Heart left ventricle (tissue), 16 donors: ENCODE measurements at places on chromosomes 13 and 19. TPM values are rescaled to one million over a fixed set of nuclear protein-coding genes. Genes with fewer than 3 reads are reported as not detected.
A peak's percentile ranks its signal among the peaks of the same experiment; 100 is the strongest.

DNA sequence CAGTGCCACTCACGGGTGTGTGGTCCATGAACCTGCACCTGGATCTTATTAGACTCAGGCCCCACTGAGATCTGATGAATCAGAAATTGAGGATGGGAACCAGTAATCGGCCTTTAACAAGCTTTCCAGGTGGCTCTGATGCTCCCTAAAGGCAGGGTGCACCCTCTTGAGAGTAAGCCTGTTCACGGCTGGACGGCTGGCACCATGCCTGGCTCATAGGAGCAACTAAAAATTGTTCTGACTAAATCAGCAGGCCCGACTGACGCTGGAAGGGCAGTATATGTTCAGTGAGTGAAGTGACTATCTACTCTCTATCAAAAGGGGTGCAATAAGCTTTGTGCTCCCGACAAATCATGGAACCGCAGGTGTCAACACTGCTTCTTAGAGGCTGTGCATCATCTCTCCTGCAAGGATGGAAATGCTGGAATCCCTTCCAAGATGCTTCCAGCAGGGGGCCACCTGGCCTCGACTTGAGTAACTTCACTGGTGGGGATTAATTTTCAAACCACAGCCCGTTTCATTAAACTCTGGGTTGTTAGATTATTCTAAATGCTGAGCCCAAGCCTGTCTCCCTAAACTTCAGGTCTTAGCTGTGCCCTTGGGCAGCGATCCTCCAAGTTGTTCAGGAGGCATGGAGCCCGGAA lies 28.4 kb downstream of the TMTC4 start:
- DNase-seq: no peak

- DNase-seq: peak; percentile 67
Observed at GRCh38 chr19:48933382-48933932, at the start of gene DHDH. DHDH (plus strand) TSS chr19:48933699; CDS start chr19:48933722, 23 bp downstream.

DNA sequence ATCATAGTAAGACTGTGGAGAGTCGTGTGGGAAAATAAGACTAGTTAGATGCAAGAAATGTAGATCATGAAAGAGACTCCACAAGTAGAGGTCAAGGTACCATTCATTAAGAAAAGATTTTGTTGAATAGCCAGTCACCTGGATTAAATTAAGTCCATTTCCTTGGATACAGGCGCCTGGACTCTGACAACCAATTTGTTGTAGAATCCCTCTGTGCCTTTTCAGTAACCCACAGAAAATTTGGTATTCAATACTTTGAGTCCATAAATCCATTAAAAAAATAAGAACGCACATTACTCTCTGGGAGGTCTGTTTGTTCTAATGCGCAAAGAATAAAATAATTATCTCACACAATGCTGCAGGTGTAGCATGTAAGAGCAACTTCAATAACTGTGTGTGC lies 469.4 kb downstream of the KLF12 start:
- no peak for DNase-seq

DNA sequence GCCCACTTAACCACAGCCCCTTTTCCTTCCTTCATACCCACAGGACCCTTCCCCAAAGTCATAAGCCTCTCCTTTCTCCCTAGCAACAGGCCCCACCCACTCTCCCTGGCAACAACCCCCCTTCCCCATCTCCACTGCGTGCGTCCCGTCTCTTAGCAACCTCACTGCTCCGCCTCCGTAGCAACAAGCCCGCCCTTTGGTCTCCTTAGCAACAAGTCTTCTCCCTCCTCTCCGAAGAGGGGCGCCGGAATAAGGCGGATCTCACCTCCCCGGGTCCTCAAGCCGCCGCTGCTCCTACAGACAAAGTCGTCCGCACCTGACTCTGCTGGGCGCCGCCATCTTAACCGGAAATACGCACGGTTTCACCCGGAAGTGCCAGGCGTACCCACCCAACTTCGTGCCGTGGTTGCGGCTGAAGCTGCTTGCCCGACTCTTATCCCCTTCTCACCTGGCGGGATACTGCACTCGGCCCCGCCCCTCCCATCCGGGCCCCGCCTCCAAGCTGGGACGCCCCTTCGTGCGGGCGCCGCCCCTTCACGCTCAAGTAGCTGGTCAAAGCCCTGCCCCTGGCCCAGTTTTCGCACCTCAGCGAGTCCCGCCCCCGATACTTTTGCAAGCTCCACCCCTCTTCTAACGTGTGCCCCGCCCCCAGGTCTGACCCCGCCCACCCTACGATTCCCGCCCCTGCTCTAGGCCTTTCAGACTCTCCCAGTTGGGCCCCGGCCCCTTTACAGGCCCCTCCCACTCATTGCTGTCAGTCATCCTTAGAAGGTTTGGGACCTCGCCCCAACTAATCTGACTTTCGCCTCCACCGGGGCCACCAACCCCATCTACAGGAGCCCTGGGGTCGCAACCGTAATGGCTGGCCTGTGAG lies at the start of gene HSPBP1:
TSS of gene HSPBP1 (minus strand) at position 341 of the 874 bp plus-strand sequence. CDS start 502 bp downstream, outside the sequence.
- DNase-seq: peak; percentile 91

DNA sequence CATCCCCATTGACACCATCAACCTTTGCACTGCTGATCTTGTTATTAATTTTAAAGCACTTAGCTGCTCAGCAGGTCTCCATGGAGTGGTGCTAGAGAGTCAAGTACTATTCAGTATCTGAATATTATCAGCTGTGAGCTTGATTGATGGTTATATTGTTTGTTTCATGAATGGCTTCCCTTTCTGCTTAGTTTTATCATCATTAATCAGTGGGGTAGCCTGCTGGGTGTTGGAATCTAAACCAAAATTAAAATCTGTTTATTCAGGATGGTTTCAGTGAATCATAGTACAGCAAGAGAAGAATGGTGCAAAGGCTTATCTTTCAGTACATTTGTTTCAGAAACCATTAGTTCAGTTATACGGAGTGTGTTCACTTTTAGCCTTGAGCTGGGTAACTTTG lies 42.5 kb upstream of the SCEL start:
- DNase-seq: no peak

DNA sequence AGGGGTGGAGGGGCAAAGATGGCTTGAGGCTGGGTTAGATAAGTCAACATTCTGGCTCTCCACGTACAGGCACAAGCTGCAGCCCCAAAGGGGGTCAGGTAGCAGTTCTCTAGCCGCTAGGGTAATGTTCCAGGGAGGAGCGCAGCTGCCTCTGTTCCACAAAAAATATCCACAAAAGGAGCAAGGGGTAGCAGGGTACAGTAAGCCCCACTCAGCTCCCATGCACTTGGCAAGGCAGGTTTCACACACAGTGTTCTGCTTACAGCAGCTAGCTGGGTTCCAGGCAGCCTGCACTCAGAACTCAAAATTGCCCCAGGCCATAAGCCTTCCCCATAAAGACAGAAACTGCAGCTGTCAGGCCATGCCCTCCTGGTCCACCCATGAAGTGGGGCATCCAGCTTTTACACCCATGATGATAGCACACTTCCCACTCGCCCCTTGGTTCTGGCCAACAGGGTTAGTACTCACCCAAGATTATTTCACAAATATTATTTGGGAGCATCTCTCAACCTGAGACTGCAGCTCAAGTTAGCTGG lies 130.0 kb downstream of the CYSLTR2 start:
- DNase-seq: no peak

- DNase-seq: no peak
Observed at GRCh38 chr13:40996426-40997092, 22.6 kb downstream of the ELF1 start.

GRCh38 chr19:1256646-1257474 lies 8.5 kb downstream of the MIDN start:
- DNase-seq: no peak

DNA sequence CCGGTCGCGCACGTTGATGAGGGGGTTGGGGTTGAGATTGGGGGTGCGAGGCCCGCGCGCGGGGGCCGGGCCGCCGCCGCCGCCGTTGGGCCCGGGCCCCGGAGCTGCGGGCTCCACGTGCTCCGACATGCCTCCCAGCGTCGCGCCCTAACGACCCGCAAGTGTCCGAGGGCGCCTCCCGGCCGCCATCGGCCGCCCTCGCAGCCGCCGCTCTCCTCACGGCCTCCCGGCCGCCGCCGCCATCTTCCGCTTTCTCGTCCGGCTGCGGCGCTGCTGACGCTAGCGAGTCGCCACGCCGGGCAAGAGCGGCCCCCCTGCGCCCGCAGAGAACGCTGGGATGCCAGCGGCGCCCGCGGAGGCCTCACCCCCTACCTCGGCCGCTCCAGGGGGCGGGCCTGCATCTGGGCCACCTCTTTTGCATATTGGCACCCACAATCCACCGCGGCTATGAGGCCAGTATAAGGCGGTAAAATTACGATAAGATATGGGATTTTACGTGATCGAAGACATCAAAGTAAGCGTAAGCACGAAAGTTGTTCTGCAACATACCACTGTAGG lies at the start of gene TMEM259:
TSS of gene TMEM259 (minus strand) at position 256 of the 558 bp plus-strand sequence. CDS start at position 129, 127 bp downstream.
- DNase-seq: peak; percentile 98

- DNase-seq: no peak
Observed at GRCh38 chr19:34403784-34404108, 453 bp upstream of the PDCD2L start.

GRCh38 chr19:1647501-1648458 lies 4.6 kb downstream of the TCF3 start:
- peak; percentile 22 for DNase-seq

- no peak for DNase-seq
Observed at GRCh38 chr13:109275852-109276251, 510.5 kb downstream of the IRS2 start.

DNA sequence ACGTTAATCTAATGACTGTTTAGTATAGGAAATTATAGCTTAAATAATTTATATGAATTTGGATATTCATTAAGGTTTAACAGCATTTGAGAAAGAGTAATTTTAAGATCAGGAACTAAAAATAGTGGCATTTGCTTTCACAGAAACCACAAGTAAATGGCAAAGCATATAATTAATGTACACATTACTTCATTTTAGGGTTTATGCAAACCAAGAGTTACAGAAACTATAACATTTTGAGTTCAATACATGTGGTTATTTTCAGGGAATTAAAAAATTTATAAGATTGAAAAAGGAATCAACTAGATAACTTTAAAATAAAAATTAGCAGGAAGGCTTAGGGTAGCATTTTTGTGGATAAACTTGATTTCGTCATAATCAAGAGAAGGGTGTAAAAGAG lies 151.7 kb upstream of the MIR17HG start:
- no peak for DNase-seq

- peak; percentile 97 for DNase-seq
Observed at GRCh38 chr13:21061029-21061763, at the start of gene LATS2. LATS2 (minus strand) TSS chr13:21061586; CDS start chr13:21046026, 15,560 bp downstream.

GRCh38 chr13:23105051-23105450 lies 75.7 kb upstream of the SGCG start:
- no peak for DNase-seq

DNA sequence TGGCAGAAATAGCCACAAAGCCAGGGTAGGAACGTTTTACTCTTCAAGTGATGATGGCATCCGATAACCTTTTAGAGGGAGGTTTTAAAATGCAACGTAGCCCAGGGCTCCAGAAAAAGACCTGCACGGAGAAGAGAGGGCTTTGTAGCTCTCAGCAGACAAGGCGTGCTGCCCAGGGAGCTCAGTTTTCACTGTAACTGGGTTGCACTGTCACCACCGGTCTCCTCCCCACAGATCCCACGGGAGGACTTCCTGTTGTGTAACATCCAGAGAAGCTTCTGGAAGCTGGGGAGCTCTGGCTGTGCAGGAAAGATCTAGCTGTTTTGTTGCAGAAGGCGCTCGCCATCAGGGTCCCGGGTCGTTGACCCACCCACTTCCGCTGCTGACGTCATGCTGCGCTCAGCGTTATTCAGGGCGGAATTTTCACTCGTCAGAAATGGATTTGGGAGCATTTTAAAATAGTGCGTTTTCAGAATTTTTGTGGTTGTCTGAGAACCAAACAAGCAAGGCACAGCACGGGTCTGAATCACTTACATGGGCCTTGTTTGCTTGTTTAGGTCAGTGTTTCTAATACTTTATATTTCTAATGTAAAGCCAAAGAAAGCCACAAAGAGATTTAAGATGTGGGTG lies 50.8 kb downstream of the ATP11A start:
- peak; percentile 87 for DNase-seq

MLNR gene
- not detected for total RNA-seq

POSTN gene
- total RNA-seq: 56.2 TPM

LILRB1 gene
- total RNA-seq: 35.6 TPM

PROZ gene
- not detected for total RNA-seq

ADGRE3 gene
- not detected for total RNA-seq
